ENCODE measurements at places on chromosomes 6 and 20.

- DNase-seq, result no peak
Measured at GRCh38 chr6:35027807-35028206, 113.3 kb downstream of the TCP11 start.

- no peak for DNase-seq
Measured at GRCh38 chr20:17621229-17621968, 51.5 kb downstream of the DSTN start.

- no peak for DNase-seq
Measured at GRCh38 chr20:63457737-63458136, 14.7 kb downstream of the KCNQ2 start.

DNA sequence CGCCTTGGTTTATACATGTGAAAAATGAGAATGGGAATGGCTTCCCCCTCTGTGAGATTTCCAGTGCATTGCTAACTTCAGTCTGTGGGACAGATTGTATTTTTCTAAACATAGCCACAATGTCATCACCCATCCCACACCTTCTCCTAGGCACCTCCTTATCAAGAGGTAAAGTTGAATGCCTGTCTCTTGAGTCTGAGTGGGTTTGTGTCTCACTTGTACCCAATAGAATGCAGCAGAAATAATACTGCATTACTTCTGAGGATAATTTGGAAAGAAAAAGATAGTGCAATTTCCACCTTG lies 27.9 kb downstream of the RIN2 start:
- no peak for DNase-seq

GRCh38 chr6:122363769-122364483 lies 35.5 kb upstream of the HSF2 start:
- DNase-seq, result no peak

DNA sequence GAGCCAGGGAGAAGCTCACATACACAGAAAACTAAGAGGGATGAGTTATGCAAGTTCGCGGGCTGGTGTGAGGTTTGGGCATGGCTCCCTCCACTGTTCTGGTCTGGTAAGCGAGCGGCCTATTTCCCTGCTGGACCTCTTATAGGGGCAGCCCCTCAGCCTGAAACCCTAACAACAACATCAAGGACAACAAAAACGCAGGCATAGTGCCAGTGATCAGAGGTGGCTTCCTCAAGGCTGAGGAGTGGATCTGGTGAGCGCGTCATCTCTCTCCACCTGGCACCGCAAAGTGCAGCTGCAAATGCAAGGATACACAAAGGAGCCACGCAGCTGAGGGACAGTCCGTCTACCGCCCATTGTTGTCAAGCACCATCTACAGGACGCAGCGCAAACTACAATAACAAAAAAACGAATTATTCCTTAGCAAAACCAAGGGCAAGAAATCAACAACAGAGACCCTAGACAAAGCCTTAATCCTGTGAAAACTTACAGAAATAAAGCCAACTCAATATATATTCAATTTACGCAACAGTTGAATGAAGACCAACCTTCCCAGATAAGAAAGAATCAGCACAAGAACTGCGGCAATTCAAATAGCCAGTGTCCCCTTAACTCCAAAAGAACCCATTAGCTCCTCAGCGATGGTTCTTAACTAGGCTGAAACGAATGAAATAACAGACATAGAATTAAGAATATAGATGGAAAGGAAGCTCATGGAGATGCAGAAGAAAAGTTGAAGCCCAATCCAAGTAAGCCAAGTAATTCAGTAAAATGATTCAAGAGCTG lies 9.2 kb upstream of the DEFB110 start:
- no peak for DNase-seq

DNA sequence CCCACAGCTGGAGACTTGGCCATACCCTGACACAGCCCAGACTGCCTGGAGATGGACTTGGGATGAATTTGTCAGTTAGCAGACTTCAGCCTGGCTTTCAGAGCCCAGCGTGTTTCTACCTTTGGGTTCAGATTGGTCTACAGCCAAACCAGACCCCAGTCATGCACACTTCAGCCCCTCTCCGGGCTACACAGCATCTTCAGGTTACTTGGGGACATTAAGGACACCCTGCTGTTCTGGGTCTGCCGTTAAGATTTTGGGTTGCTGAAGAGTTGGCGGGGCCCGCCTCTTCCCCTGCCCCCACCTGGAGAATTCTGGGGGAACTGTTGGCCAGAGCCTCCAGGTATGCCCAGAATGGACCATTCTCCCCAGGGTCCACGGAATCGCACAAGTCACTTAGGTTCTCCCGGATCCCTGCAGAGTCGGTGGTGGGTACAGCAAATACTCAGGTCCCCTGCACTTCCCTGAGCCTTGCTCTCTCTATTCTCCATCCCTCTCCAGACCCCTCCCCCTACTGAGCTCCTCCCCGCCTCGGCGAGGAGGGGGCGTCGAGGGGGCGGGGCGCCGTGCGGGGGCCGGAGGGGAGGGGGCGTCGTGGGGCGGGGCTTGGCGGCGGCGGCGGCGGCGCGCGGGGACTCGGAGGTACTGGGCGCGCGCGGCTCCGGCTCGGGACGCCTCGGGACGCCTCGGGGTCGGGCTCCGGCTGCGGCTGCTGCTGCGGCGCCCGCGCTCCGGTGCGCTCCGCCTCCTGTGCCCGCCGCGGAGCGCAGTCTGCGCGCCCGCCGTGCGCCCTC lies at the start of gene PTK7:
PTK7 (plus strand) TSS at position 645 of the 794 bp plus-strand sequence. CDS start 175 bp downstream, outside the sequence.
- DNase-seq, result peak; percentile 29

DNA sequence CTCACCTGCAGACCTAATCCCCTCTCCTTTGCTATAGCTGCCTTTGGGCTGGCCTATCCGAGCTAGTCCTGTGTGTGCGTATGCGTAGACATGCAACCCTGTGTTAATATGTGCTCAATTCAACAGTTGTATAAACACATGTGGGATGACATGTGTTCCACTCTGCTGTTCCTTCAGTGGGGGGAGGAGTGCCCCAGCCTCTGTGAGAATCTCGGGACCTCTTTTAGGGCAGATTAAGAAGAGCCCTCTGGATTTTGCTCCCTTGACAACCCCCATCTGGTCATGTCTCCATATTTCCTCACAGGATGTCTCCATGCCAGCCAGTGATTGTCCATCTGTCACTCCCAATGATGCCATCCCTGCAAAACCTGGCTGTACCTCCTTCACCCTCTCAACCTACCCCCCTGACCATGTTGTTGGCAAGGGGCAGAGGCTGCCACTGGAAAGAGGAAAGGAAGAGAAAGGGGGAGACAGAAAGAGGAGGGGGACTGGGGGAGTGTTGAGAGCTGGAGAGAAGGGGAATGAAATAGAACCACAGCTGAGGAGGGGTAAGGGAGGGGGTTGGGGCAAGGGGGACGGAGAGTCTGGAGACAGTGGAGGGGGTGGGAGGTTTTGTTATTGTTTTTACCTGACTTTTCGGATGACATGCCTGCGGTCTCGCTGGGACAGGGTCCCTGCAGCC lies 417 bp downstream of the PRRT1 start:
- DNase-seq, result no peak

- no peak for DNase-seq
Measured at GRCh38 chr6:136426627-136427377, 123.4 kb downstream of the MAP7 start.

DNA sequence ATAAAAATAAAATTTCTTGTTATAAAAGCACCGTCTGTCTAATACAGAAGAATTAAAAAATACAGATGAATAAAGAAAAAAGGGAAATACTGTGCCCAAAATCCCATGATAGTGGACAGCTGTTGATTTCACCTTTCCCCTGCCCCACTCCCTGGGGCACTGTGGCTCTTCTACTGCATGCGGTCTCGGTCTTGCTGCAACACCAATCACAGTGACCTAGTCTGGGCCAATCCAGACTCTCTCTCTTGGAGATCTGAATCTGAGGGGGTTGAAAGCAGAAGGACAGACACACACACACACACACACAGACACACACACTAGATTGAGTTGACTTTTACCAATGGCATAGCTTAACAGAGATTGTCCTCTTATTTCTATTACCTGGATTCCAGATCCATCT lies 70.5 kb upstream of the FYN start:
- DNase-seq, result no peak

GRCh38 chr6:168601546-168601945 lies 160.6 kb downstream of the SMOC2 start:
- DNase-seq, result no peak

- DNase-seq, result no peak
Measured at GRCh38 chr6:48893048-48893447, 570.0 kb downstream of the MMUT start.

DNA sequence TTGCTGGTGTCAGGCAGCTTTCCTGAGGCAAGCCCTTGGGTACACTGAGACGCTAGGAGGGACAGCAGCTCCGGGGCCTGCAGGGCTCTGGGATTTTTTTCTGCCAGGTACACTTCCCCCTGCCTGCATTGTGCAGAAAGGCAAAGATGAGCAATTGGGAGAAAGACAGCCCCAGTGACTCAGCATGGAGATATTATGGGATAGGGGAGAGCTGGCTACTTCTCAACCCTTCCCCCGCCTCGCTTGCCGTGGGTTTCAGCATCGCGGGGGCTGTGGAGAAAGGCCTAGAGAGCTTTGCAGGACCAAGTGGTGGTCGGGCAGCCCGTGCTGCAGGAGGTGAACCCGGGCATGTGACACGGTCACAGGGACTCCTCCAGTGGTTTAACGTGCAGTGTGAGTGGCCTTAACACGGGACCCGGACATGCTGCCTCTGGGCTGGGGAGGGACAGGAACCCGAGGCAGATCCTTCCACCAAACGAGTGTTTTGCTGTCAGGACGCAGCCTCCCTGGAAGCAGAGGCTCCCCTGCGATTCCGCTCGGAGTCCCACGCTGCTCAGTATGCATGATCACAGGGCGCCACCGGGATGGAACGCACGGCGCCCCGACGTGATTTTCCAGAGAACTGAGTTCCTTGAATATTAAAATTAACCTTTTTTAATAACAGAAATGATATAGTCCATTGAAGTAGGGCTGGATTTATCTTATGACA lies 139.9 kb downstream of the CDH4 start:
- no peak for DNase-seq

- DNase-seq, result no peak
Measured at GRCh38 chr20:16530201-16530681, 43.0 kb downstream of the KIF16B start.

DNA sequence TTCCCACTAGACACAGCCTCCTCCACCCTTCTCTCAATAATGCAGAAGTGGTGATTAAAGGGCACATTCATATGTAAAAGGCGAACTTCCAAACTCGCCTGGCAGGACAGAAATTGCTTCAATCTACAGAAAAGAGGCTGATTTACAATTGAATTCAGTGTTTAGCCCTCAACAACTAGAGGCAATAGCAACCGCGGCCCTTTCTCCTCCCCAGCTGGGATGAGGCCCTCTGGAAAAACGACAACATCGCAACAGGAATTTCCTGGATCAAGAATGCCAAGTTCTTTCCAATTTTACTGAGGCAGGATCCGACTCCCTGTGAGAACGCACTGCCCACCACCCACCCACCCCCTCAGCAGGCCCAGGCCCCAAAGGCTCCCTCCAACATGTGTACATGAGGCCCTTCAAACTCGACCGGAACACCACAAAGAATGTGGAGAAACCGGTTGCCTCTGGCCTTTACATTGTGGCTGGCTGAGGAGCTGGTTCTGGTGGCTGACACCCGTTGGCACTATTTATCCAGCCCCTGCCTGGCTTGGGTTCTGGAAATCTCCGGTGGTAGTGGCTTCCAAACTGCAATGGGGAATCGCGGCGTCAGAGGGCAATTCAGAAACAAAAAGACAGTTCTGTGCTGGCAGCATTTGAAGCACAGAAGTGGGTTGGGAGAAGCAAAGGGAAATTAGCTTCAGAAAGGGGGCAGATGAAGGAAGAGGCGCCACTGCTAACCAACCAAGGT lies 36.8 kb downstream of the ZMYND8 start:
- DNase-seq, result no peak

DNA sequence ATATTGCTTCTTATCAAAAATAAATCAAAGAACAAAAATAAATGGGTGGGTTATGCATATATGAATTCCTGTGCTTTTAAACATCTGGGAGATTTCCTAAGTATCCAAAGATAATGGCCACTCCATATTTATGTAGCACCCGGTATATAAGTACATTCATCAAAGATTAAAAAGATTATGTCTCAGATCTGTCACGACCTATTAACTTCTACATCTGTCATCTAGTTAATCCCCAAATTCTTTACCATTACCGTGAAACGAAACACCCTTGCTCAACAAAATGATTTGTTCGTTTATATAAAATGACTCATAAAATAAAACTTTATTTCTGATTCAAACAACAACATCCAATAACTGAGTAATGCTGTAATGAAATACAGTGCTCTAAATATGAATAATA lies 64.8 kb upstream of the FOXQ1 start:
- DNase-seq, result no peak

DNA sequence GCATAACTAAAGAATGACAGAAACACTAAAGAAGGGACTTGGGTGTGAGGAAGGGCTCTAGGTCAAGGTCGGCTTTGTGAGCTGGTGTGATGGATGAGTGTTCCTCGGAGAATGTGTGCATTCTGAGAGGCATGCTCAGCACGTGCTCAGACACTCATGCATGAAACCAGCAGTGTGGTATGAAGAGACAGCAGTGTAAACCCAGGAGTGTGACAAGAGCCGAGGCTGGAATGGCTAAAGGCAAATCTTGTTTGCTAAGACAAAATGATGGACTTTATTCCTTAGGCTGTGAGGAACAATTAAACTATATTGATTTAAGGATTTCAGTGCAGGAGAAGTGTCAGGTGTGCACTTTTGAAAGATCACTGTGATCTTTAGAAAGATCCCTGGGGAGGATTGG lies 107.4 kb upstream of the MAP7 start:
- no peak for DNase-seq

DNA sequence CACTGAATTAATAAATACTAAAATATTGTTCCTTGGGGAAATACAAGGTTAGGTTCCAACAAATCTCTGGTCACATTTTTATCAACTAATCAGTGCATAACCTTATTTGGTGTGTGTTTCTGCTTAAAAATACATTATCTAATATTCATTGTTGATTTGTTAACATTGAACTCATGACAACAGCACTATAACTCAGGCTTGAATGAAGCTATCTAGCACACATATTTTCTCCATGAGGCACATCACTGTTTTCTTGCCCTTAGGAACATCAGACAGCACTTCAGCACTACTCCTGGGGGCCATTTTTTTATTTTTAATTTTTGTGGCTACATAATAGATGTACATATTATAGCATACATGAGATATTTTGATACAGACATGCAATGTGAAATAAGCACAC lies 277.2 kb upstream of the NT5E start:
- no peak for DNase-seq

DNA sequence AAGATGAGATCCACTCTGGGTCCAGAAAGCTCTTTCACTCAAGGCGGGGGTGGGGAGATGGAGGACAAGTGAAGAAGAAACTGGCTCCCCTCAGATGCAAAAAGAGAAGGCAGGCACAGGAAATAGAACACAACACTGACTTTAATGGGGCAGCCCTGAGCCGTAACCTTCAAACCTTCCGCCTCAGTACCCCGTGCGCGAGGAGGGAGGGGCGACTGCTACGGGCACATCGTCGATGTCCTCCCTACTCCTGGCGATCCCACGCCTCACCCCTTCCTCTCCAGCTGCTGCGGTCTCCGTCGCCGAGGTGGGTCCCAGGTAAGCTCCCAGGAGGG lies 3.9 kb downstream of the SPEF1 start:
- DNase-seq, result no peak
